Epithelial cell of alveolus of lung (primary cell): ENCODE measurements at places on chromosomes 3 and 15. TPM values are rescaled to one million over a fixed set of nuclear protein-coding genes. Genes with fewer than 3 reads are reported as not detected.

The SNTN gene
- total RNA-seq = not detected in 2 replicates

The COX17 gene
- total RNA-seq = 7.3 and 23.7 TPM in 2 replicates

The CYP11A1 gene
- total RNA-seq = 0.13 TPM in 1 of 2 replicates, not detected in the other

The EFHB gene
- total RNA-seq = 1.4 TPM in 1 of 2 replicates, not detected in the other

The CSPG4 gene
- 17.1 and 33.9 TPM in 2 replicates for total RNA-seq

The FANCD2OS gene
- total RNA-seq = not detected in 2 replicates

The PCSK6 gene
- total RNA-seq = 0.32 and 1.9 TPM in 2 replicates

The NEO1 gene
- total RNA-seq = 16.2 and 17.4 TPM in 2 replicates

The IL17RC gene
- total RNA-seq = 34.1 and 39.6 TPM in 2 replicates

The CADPS gene
- 1.9 and 5.6 TPM in 2 replicates for total RNA-seq

The HTR3E gene
- total RNA-seq = not detected in 2 replicates

The NMNAT3 gene
- 0.32 and 0.39 TPM in 2 replicates for total RNA-seq

The PDZRN3 gene
- total RNA-seq = 7.6 and 33.1 TPM in 2 replicates

The TRNT1 gene
- total RNA-seq = 9.4 and 15.8 TPM in 2 replicates

The SYNPR gene
- total RNA-seq = not detected in 2 replicates

The TJP1 gene
- 34.0 and 56.1 TPM in 2 replicates for total RNA-seq

The CILP gene
- total RNA-seq = under 0.01 and 0.08 TPM in 2 replicates

The SLC7A14 gene
- under 0.01 and 2.5 TPM in 2 replicates for total RNA-seq

The ITIH4 gene
- not detected in 2 replicates for total RNA-seq

The LRRK1 gene
- total RNA-seq = 4.0 and 9.8 TPM in 2 replicates

The IGSF10 gene
- total RNA-seq = 1.6 and 3.7 TPM in 2 replicates

The PRR20G gene
- not detected in 2 replicates for total RNA-seq

The NPAP1 gene
- total RNA-seq = not detected in 2 replicates

The P2RY1 gene
- total RNA-seq = 1.4 and 8.8 TPM in 2 replicates

The SENP7 gene
- 4.9 and 7.5 TPM in 2 replicates for total RNA-seq

The IQCF5 gene
- not detected in 2 replicates for total RNA-seq

The KIF23 gene
- 12.9 and 29.2 TPM in 2 replicates for total RNA-seq
